ENCODE measurements at places on chromosomes 5 and 9.

DNA sequence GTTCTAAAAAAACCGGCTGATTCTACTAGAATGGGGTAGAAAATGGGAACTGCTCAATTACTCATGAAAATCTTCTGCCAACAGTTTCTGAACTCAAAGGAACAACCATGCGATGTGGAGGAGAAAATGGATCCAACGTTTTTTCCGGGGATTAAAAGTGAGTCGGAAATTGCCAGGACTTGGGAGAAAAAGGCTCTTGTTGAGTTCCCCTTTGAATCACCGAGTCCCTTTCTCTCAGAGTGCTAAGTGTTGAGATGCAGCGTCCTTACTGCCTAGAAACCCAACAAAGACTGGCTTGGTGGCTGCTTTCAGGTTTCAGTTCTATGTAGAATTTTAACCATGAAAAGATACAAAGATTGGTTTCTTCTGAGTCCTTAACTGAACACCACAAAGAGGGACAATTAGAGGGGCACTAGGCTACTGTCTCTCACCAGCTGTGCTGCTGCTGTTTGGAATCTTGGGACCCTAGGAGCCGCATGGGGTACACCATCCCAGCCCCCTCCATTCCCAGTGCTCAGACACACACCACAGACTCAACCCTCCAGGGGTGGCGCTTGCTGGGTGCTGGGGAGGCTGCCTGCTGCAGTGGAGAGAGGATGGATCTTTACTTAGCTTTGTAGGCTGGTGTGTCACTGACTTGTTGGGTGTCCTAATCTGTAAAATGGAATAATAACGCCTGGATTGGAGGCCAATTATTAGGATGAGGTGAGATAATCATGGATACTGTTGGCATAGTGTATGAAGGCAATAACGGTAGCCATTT is 21.5 kb upstream of the NEUROG1 start:
- DNase-seq: no peak

DNA sequence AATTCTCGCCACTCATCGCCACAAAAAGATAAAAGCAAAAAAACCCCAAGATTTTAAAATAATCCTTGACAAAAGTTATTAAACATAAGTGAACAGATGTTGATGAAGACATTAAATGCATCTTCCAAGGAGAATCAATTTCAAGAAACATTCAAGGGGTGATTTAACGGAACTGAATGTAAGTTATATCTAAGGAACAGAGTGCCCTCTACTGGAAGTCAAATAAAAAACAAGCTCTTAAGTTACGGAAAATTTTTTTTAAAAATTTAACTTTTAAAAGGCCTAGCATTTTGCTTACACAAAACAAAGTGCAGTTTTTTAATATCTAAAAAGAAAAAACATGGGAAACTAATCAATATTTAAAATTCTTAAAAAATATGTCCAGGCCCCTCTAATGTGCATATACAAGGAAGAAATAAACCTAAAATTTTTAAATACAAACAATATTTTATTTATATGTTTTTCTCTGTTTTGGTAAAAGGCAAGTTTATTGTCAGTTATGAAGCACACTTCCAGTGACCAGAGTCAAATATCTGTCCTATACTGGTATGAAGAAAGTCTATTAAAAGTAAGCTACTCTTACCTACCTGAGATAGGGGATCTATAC is 28.0 kb downstream of the TEX10 start:
- peak; percentile 72 for DNase-seq

- DNase-seq: no peak
Observed at GRCh38 chr5:4079831-4080230, 484.2 kb downstream of the IRX1 start.

DNA sequence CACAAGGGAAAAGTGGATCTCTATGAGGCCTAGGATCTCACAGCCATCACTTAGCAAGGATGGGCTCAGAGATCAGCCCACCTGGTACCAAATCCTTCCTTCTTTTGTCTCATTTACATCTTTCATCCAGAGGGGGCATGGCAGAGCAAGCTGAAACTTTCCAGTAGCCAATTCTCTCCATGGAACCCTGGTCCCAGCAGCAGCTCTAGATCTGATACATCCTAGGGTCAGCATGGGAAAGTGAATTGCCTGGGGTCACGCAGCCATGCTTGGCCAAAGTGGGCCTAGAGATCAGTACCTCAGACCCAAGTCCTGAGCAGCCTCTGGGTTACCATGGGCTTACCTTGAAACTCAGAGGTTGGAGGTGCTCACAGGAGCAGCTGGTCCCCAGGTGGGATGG is 170.5 kb downstream of the GABBR2 start:
- peak; percentile 16 for DNase-seq

DNA sequence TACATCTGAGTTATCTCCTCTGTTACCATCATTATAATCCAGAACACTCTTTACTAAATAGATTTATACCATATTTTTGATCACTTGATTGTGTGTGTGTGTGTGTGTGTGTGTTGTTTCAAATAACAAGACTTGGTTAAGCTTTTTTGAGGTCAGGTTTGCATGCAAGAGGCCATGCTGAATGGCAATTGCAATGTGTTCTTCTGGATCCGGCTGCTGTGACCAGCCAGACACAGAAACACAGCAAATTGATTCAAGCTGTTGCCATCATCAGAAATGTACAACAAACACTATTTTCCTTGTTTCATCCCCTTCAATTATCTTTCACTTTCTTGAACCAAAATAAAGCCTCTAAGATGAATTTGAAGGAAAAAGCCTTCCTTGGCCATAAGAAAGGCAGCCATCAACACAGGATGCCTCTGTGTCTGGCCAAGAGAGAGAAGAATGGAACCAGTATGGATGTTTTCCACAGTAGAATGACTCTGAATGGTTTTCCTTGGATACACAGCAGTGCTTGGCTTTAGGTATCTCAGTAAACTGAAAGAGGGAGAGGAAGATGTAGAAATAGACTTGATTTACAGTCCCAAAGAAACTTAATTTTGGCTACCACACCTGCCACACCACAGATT is 53.9 kb downstream of the DPYSL3 start:
- no peak for DNase-seq

DNA sequence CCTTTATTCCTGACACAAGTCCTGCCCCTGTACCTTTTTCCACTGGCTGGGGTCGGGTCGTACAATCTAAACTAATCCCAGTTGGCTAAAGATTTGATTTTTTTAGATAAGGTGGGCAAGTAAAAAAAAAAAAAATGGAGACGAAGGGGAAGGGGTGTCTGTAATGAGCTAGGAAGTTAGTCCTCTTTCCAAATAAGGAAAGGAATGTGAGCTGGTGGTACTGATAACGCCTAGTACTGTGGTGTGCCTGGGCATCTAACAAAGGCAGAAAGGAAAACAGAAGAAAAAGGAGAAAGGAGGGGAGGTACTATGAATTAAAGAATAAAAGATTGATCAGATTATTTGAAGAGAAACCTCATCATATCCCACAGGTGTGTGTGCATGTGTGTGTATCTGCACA is 21.3 kb downstream of the PRDM9 start:
- no peak for DNase-seq

Data from hematopoietic multipotent progenitor cell treated with erythropoietin and hydrocortisone succinate and interleukin-3 and kit ligand, for 6 days (in vitro differentiated cells).